Esophagus mucosa (tissue), 1 donor: ENCODE measurements at places on chromosomes 11 and 22. TPM values are rescaled to one million over a fixed set of nuclear protein-coding genes. Genes with fewer than 3 reads are reported as not detected.

- no peak for ATAC-seq
Measured at GRCh38 chr11:69270941-69271340, 23.0 kb upstream of the MYEOV start.

DNA sequence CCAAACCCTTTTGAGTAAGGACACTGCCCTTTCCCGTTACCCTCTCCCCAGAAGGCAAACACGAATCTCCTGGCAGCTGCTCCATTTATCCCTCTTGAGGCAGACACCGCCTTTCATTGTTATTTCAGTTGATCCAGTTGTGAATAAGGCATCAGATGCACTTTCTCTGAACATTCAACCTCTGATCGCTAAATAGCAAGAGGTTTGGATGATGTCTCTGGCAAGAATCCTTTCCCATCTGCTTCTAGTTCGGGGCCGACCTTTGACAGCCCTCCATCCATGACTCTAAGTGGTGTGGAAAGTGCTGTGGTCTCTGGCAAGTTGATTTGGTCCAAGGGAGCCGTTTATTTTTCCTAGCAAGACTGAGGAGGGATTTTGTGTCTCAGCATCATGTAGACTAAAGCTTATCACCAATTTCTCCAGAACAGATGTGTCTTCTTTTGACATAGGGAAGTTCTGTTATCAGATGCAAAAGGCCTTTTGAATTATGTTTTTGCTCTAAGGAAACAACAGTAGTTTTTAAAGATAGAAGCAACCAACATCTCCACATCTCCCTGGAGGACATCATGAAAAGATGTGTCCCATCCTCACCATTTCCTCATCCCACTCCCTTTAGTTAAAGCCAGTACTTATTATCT, 123.6 kb downstream of the CCDC34 start:
- ATAC-seq = no peak

DNA sequence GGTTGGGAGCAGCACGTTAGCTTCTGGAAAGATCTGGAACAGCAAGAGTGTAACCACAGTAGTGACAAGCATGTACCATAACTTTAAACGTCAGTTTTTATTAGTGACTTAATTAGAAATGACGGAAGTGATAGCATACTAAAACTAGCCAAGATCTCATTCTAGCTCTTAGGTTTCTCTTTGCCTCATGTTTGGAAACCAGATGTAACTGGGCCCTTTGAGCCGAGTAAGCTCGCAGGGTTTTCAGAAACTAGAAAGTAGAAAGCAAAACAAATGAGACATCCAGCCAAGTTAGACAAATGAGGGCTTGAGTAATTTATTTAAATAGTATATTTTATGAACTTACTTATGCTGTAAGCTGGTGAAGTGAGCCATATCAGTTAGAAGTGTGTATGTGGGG, 40.2 kb upstream of the SLC5A12 start:
- no peak for ATAC-seq

DNA sequence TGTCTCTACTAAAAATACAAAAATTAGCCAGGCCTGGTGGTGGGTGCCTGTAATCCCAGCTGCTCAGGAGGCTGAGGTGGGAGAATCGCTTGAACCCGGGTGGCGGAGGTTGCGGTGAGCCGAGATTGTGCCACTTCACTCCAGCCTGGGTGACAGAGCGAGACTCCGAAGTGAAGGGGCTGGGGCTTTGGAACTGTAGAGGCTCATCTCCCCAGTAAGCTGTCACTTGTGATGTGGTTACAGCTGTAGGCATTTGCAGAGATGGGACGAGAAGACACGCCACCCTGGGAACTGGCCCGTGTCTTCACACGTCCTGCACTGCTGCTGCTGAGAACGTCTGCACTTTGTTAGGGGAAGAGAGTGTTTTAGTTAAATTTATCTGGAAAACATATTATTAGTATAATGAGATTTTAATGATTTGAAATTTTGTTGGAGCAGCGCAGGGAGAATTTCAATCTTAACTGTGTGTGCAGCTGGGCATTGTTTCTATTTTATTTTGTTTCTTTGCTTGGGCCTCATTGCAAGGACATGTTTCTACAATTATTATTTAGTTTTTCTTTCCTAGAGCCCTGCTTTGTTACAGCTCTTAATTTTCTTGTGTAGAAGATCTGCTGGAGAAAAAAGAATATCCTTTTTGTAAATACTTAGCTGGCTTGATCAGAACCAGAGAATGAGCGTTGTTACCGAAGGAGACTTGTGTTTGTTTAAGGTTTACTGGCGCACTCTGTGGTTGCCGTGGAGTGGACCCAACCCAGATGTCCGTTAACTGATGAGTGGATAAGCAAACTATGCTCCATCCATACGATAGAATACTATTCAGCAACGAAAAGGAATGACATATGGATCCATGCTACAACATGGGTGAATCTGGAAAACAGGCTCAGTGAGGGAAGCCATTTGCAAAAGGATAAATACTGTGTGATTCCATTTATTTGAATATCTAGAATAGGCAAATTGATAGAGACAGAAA, 18.4 kb downstream of the PARVB start:
- no peak for ATAC-seq

GRCh38 chr22:31102441-31103081, 4.8 kb downstream of the SELENOM start:
- peak; percentile 50 for ATAC-seq

GRCh38 chr11:105754260-105754659, 144.4 kb downstream of the GRIA4 start:
- no peak for ATAC-seq

- ATAC-seq = no peak
Measured at GRCh38 chr11:128714123-128714522, 20.3 kb downstream of the FLI1 start.

DNA sequence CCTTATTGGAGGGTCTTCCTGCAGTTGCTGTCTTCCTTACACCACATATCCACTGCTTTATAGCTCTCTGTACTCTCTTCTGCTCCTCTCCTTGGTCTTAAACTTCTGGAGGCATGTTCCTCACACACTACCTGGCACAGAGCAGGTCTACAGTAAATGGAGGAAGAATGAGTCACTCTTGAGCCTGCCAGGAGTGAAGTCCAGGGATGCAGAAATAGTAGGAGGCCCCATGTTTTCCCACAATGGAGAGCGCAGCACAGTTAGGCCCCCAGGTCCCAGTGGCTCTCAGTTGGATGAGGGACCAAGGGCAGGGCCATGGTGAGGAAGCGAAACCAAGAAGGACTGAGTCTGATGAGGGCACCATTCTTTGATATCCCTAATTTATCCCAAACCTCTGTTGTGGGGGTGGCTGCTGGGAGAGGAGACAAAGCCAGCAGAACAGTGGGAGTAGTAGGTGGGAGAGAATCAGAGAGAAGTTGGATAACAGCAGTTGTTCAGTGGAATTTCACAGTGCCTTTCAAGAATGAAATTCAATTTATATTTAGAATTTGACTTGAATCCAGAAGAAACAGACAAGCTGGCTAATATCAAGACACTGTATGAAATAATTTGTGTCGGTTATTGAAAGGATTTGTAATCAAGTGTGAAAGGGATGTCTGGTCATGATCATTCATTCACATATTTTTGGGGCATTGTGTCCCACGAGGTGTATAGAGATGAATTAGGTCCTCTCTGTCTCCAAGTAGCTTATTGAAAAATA, 187.8 kb downstream of the HIPK3 start:
- ATAC-seq = no peak

- no peak for ATAC-seq
Measured at GRCh38 chr11:117238221-117238620, 5.8 kb downstream of the RNF214 start.

DNA sequence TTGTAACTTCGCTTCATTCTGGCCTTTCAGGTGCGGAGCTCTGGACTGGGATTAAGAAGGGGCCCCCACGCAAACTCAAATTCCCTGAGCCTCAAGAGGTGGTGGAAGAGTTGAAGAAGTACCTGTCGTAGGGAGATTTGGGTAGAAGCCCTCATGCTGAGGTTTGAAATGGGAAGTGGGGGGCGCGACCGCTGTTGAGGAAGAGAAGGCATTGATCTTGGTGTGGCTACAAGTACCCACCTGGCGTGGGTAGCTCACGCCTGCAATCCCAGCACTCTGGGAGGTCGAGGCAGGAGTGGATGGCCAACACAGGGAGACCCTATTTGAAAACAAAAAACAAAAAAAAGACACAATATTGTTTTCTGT, 779 bp downstream of the SELENOH start:
- no peak for ATAC-seq

DNA sequence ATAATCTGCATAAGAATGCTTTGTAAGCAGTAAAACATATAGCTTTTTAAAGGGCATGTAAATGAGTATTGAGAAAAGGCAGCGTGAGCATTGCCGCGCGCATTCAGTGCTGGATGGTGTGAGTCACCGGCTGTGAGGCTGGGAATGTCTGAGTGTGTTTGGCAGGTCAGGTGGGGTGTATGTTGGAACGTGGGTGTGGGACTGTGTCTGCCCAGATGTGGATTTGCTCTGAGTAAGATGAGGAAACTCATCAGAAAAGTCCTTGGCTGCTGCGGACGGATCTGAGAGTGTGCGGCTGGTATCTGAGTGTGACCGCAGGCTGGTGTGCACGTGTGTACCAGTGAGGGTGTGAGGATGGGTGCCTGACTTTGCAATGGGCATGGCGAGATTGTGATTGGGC, 66.2 kb upstream of the NECTIN1 start:
- ATAC-seq = peak; percentile 96

DNA sequence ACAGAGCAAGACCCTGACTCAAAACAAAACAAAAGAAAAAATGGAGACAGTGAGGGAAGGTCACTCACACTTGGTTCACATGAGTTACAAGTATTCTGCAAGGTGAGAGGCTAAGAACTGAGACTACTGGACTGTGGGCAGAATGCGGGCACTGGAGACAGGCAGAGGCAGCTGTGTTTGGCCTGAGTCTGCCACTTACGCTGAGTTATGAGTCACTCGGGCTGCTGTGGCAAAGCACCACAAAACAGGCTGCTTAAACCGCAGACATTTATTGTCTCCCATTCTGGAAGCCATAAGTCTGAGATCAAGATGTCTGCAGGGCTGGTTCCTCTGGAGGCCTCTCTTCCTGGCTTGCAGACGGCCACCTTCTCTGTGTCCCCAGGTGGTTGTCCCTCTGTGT, 122.8 kb downstream of the SHANK2 start:
- peak; percentile 85 for ATAC-seq

DNA sequence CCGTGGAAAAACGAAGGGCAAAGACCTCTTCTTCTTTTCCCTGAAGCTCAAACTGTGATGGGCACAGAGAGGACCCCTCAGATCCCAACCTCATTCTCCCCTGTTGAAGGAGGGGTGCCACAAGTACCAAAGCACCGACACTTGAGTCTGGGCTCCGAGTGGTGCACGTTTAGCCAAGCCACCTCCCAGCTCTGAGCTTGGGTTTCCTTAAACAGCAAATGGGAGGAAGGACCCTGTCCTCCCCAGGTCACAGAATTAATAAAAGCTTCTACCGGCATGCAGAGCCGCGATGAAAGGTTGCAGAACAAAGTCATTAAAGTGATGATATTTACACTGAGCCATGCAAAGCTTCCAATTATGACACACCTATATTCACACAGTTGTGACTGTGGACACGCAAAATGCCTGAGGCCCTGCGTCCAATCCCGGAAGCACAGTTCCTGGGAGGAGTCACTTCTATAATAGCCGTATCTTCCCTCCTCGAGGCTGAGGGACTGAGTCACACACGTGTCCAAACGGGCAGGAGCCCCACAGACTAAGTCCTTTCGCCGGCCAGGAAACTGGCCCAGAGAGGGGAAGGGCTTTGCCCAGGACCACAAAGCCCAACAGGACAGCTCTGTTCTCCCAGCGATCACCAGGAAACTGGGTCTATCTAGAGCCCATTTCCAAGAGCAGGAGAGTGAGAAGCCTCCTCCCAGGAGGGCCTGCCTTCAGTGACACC, 922 bp upstream of the CSNK1E start:
- ATAC-seq = peak; percentile 86

DNA sequence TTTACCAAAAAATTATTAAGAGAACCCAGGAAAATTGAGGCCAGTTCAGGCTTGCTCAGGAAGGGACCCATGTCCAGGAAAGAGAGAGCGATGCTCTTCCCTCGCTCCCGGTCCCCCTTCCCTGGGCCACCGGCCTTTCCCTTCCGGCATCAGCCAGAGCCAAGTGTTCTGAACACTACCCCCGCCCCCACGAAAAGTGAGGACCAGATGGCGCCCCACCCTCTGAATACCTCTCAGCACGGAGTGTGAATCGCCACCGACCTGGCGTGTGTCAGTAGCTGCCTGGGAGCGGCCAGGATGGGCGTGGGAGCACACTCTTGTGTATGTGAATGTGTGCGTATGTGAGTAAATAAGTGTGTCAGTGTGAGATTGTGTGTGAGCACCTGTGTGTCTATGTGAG, 20.2 kb downstream of the RPS6KA4 start:
- no peak for ATAC-seq

- no peak for ATAC-seq
Measured at GRCh38 chr22:50739279-50739691, 1.3 kb downstream of the ACR start.

DNA sequence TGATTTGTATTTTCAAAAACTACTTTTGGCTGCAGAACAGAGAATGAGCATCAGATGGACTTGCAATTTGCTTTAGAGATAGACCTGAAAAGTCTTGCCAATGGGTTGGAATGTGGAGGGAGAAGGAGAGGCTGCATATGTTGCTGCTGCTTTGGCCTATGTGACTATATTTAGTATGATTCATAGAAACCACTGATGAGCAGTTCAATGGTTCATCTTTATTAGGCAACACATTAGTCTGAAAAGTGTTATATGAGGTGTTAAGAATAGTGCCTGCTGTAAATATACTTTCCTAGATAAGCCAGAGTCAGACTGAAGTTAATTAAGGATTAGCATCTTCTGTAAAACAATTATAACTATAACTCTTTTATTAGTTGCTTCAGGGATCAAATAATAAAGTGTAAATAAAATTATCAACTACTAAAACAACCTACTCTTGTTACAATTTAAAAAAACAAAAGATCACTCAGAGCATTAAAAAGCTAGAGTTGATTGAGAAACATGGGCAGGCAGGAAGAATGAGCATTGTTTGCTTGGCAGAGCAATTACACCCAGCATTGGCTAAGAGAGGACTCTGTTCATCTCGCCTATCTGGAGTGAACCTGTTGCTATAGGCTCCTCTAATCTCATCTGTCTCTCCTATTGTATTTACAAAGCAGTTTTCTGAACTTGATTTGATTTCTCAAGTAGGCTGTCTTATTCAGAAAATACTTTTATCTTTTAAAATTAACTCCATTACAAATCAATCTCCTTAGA, 36.3 kb downstream of the HORMAD2 start:
- peak; percentile 38 for ATAC-seq

DNA sequence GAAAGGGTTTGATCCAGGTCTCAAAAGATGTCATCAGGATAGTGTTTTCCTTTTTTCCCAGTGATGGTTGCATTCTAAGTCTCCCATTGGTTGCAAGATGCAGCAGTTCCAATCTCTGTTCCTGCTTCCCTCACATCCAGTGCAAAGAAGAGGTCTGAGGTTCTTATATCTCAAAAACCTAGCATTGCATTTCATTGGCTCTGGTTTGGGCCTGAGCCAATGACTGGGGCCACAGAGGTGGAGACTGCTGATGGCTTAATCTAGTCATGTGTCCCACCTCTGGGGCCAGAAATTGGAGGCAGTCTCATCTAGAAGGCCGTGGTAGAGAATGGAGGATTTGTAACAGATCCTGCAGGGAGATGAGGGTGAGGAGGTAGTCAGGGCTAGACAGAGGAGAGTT, 13.2 kb upstream of the MICAL2 start:
- no peak for ATAC-seq

The CASP12 gene
- total RNA-seq = not detected

The OR10D3 gene
- not detected for total RNA-seq

The DCHS1 gene
- total RNA-seq = 1.4 TPM

The CDC45 gene
- 10.0 TPM for total RNA-seq

The TMPRSS5 gene
- 0.40 TPM for total RNA-seq

The SCGB2A2 gene
- total RNA-seq = not detected
